Stomach (tissue), 19 donors: ENCODE measurements at places on chromosomes 3 and 15. TPM values are rescaled to one million over a fixed set of nuclear protein-coding genes. Genes with fewer than 3 reads are reported as not detected.

DNA sequence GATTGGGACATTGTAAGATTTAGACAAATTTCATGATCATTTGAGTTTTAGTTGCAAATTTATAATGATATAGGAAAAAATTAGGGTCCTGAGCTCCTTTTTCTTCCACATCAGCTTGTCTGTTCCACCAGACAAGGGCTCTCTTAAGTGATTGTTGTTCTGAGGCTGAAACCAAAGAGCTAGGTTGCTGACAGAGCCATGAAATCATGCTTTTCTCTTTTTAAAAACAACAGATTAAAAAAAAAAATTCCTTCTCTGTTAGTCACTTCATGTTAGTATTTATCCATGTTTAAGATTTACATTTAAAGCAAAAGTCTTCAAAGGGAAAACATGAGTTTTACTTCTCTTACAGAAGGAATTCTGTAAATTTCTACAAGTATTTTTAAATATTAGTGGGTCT is 56.8 kb downstream of the ATP2C1 start:
- no peak for DNase-seq

- DNase-seq, result no peak
Measured at GRCh38 chr15:92605225-92605944, 50.2 kb downstream of the FAM174B start.

- DNase-seq, result no peak
Measured at GRCh38 chr3:33092496-33093254, 4.3 kb downstream of the GLB1 start.

The PRSS50 gene
- under 0.01 TPM for total RNA-seq

GRCh38 chr3:22476976-22477375 is 726.0 kb upstream of the ZNF385D start:
- no peak for DNase-seq

- DNase-seq, result no peak
Measured at GRCh38 chr3:123152687-123153086, 49.1 kb upstream of the SEC22A start.

- no peak for DNase-seq
Measured at GRCh38 chr15:28112962-28113361, 13.8 kb upstream of the OCA2 start.

GRCh38 chr3:134020135-134020680 is 9.5 kb downstream of the SLCO2A1 start:
- no peak for DNase-seq

DNA sequence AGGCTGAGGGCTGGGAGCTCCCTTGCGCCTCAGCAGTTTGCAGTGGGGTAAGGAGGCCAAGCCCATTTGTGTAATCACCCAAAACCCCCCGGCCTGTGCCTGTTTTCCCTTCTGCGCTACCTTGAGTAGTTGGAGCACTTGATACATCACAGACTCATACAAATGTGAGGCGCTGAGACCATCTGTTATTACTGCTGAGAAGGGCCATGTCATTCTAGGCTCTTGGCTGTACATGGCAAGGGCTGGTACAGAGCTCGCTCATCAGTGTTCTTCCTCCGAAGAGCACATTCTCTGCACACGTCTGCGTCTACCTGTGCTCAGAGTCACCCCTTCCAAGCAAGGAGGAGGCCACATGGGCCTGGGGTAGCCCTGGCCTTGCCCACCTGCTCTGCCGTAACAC is 9.3 kb downstream of the PLA2G4B start:
- no peak for DNase-seq

GRCh38 chr15:28289694-28290463 is 32.1 kb downstream of the HERC2 start:
- DNase-seq, result no peak

DNA sequence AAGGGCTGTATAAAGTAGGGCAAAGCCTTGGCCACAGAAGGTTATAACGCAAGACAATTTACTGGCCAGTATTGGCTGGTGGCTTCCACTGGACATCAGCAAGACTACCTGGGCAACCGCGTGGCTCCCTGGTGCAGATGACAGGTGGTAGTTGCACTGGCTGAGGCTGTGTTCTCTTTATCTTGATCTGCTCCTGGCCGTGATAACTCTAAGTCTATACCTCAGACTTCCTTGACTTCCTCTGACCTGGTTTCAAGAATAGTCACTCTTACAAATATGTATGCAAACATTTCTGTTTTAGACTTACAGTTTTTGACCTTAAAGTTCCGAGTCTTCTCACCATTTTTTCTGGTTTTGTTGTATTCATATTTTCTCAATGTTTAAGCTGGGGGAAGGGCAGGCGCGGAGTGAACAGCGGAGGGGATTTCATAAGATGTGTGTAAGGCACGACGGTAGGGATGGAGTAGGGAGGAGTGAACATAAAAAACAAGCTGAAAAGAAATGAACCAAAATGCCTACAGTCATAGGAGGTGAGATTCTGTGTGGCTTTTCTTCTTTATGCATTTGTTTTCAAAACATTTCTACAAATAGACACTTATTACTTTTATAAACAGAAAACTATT is 15.2 kb upstream of the TMEM212 start:
- no peak for DNase-seq

- no peak for DNase-seq
Measured at GRCh38 chr15:38930851-38931572, 366.4 kb upstream of the RASGRP1 start.

GRCh38 chr15:66847565-66847991 is 145.5 kb downstream of the SMAD6 start:
- DNase-seq, result peak; percentile 15

The RAB6B gene
- 2.9 TPM for total RNA-seq

DNA sequence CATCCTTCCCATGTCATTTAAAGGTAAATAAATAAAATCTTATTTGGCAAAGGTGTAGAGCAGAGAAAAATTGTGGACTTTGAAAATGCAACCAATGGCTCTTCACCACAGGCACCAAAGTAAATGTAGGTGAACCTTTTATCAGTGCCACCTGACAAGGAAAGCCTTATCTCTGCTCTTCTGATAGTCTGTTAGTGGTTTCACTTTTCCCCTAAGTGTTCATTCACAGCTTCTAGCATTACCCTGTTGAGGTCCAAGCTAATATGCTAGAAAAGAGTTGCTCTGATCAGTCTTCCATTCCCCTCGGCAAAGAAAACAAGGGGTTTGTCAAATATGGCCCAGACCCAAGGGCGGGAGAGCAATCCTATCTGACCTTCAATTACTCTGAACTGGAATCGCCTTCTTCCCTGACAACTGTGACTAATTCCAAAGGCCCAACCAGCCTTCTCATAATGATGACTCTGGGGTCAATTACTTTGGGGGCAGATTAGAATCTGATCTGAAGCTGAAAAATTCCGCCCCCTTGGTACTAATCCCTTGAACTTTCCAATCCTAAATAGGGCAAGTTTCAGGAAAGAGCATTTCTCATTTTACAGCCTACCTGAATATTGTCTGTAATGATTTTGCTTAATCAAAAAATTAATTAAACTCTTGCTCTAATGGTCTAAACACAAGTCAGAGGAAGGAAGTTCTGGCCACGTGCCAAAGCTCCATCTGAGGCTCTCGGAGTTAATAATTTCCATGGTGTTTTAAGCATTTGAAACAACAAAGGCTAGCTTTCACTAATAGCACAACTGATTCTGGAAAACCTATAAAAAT is 52.4 kb downstream of the SETMAR start:
- peak; percentile 80 for DNase-seq

The SPESP1 gene
- 19.8 TPM for total RNA-seq

GRCh38 chr3:143586576-143586975 is 261.7 kb downstream of the SLC9A9 start:
- DNase-seq, result peak; percentile 20

The AP3B2 gene
- total RNA-seq, result 8.0 TPM

The NLGN1 gene
- total RNA-seq, result 4.8 TPM

DNA sequence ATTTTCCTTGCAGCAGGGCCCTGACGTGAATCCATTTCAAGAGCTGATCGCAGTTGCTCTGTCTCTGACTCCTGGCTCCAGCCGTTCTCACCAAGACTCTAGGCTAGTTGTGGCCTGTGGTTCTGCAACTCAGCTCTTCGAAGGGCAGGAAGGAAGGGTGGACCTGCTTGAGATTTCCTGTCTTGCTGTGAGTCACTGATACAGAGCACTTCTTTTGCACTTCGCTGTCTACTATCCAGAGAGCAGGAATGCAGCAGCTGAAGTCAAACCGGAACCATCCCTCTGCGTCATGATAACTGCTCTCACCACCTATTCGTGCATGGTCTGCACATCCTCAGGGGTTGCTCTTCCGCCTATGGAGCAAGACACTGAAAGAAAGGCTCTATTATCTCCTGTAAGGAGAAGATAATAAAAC is 59.7 kb downstream of the RAP2B start:
- DNase-seq, result peak; percentile 30

The ACAP2 gene
- 48.2 TPM for total RNA-seq

DNA sequence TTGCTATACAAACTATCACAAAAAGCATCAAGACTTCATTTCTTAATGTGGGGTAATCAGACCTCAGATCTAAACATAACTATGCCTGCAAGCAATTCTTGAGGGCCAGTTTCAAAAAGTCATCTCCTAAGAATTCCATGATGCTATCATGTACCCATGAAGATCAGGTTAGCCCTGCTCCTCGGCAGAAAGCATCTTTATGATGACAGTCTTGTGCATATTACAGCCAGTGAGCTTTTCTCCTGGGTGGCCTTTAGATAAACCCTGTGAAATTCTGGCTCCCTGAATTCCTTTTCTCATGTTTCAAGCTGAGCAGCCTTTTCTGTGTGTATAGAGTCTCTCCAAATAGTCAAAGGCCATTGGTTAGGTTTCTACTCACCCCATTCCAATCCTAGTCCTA is 201.9 kb upstream of the MCTP2 start:
- no peak for DNase-seq

DNA sequence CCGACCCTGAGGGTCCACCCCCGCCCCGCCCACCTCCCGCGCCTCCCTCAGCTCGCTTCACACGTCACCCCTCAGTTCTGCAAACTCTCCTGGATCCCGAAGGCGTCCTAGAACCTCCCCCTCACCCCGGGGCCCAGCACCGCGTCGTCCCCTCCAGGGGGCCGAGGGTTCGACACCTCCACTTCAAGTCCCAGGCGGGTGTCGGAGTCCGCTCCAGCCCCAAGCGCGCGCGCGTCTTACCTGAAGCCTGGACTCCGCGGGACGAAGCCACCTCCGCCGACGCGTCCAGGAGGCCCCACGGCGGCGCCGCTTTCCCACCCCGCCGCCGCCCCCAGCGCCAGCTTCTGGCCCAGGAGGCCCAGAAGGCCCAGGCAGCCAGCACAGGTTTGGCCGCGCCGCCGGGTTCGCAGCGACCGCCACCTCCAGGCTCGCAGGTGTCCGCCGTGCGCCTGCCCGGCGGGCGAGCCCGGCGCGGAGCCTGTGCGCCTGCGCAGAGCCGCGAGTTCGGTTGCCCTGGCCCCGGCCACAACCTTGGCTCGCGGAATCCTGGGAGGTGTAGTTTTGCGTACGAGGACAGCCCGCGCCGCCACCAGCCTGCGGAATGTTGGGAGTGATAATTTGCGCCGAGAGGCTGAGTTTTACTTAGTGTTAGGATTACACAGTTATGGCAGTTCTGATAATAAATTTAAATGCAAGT is at the start of gene POMGNT2:
TSS of gene POMGNT2 (minus strand) at position 484 of the 697 bp plus-strand sequence. CDS start 24,648 bp downstream, outside the sequence.
- DNase-seq, result peak; percentile 92

The LDHAL6B gene
- total RNA-seq, result not detected

DNA sequence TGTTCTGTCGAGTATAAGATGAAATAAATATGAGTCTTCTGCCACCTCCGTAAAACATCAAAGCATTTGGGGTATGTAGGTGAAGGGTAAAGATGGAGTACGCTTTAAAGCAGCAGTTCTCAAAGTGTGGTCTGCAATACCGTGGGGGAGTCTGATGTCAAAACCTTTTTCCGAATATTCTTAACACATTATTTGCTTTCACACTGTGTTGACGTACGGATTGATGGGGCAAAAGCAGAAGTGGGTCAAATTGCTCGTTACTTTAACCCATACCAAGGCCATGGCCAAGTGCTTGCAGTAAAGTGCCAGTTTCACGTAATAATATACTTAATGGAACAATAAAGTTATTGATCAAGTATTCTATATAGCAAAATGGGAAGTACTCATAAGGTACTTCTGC is 36.3 kb downstream of the PAK2 start:
- no peak for DNase-seq

DNA sequence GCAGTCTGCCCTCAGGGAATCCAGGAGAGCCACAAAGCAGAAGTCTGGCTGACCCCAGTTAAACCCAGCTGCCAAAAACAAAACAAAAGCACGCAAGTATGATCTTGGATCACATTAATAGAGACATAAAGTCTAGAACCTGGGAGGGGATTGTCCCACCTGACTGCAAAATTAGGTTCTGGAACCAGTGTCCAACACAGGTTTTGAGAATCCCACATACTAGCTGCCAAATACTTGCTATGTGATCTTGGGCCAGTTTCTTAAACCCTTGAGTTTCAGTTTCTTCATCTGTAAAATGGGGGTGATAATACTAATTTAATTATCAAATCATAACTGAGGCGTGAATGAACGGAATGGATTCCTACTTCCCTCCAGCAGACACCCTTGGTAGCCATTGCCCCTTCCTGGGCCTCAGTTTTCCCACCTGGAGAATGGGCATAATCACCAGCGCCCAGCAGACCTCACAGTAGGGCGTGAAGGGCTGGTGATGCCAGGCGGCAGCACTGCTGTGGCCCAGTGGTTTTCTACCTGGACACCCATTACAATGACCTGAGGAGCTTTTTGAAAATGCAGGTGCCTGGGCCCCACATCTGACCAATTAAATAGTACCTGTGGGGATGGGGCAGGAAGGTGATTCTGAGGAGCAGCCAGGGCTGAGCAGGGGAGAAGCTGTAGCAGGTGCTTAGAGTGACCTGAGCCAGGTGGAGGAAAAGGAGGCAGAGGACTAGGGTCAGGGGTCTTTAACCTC is 32.2 kb downstream of the GRIP2 start:
- no peak for DNase-seq

DNA sequence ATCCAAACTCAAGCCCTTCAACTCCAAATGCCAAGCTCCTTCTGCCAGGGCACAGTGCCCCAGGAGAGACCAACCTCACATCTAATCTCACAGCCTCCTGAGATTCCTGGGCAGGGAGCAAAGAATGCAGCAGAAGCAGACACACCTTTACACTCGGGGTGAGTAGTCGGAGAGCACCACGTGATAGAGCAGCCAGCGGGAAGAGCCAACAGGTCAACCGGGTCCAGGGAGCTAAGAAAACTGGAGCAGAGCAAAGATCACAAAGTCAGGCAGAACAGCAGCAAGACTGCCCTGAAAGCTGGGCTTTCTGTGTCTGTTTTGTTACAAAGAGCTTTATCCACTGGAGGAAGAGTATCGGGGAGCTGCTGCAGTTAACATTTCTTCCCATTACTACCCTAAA is 4.2 kb downstream of the B3GALNT1 start:
- DNase-seq, result peak; percentile 44

The SLC12A8 gene
- total RNA-seq, result 24.5 TPM

DNA sequence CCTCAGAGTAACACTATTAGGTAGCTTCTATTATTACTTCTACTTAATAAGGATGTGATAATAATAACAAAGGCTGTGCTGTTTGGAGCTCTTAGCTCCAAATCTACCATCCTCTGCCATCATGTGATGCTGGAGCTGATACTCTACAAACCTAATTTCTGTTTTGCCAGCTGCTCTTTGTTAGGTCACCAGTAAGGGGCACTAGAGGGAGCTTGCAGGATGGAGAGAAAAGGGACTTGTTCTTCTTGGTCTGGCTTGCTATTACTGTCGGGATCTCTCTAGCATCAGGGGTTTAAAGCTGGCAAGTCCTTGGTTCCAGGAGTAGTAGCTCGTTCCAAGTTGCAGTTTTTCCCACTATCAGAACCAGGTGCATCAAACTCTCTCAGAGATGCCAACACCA is 194.9 kb upstream of the KBTBD8 start:
- no peak for DNase-seq

- DNase-seq, result no peak
Measured at GRCh38 chr3:195083659-195084058, 187.3 kb downstream of the XXYLT1 start.
